Stimulated activated CD4-positive, alpha-beta T cell treated with anti-CD3 and anti-CD28 coated beads, Interleukin-1b, Interleukin-23, amount 100 ng/mL, for 1 hour (primary cell): ENCODE measurements at places on chromosomes 1 and 21.
A peak's percentile ranks its signal among the peaks of the same experiment; 100 is the strongest.

DNA sequence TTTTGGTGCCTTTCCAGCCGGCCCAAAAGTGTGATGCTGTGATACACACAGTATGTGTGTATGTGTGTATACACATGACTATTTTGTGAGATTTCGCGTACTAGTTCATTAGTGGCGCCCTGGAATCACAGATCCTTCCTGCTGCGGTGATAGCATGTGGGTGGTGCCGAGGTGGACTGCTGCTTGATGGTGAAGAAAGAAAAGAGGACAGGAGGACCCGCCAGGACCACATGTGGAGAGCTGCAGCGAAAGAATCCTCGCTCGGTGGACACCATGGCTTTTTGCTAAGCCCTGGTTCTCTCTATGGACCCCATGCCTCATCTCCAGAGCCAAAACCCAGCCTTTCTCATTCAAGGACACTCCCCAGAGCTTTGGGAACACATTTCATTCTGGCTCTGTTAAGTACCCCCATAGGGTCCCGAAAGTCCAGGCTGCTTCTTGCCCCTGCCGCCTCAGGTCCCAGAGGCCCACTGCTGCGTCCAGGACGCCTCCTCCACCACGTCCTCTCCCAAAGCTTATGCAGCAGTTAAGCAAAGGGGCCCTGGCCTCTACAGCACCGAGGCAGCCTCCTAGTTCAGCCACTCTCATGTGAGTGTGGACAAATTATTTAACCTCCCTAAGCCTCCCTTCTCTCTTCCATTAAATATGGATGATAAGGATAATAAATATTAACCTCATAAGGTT is 32.8 kb upstream of the COX20 start:
- DNase-seq: no peak

DNA sequence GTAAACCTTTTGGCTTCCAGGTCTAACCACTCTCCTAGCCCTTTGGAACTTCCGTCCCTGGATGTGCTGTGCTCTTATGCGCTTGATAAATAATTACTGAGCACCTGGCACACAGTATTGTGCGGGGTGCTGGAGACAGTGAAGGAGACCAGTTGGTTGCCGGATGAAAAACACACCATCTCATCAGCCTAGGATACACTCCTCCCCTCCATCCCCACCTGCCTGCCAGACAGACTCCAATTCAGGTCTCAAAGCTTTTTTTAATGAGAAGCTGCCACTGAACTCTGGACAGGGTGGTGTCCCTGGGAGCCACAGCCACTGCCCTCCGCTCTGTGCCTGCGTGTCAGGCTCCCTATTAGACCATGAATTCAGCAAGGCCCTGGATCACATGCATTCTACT is 9.2 kb downstream of the GNB1 start:
- no peak for DNase-seq

GRCh38 chr1:222618001-222618879 is at the start of gene MIA3:
MIA3 (plus strand) TSS chr1:222618097; CDS start chr1:222618111, 14 bp downstream.
- DNase-seq: no peak

DNA sequence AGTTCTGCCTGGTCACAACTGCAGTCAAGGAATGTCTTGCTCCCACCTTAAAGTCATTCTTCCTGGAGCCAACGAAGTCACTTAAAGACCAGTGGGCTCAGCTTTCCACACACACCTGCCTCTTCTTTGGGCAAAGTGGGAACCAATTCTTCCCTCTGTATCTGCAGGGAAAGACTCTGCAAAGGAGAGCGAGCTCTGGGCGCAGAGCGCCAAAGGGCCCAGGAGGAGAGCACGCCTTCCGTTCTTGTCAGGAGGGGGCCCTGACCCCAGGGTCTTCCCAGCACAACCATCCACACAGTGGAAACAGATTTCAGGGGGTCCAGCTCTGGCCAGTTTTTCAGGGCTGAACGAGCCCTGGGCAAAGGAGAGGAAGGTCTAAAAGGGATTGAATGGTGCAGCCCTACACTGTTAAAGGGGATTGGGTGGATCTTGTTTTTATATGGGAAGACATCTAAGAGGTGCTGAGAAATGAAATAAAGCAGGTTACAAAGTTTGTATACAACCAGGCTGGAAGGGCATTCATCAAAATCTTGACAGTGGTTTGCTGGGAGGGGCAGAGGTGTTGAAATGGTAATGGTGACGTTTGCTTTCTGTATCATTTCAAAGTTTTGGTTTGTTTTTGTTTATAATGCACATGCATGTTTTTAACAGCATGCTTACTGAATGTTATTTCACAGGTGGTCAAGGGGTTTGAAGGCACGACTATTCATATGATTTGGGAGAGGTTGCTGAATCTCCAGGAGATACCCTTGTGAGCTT is 6.8 kb upstream of the OLIG2 start:
- DNase-seq: no peak

DNA sequence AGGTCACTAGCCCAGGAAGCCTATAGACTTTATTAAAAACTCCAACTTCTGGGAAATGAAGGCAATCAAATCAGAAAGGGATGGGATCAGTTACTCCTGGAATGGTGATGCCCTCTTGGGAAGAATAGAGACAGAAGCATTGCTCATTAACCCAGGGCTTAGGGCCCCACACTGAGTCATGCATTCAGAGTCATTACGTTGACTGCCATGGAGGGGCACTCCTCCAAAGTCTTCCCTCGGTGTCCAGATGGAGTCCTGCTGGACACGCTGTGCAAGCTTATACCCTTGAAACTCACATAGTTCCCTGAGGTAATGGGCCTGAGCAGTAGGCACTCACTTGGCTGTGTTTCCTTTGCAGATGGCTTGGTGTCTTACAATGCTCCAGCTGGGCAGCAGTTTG is 35.2 kb upstream of the HSD17B7 start:
- no peak for DNase-seq

DNA sequence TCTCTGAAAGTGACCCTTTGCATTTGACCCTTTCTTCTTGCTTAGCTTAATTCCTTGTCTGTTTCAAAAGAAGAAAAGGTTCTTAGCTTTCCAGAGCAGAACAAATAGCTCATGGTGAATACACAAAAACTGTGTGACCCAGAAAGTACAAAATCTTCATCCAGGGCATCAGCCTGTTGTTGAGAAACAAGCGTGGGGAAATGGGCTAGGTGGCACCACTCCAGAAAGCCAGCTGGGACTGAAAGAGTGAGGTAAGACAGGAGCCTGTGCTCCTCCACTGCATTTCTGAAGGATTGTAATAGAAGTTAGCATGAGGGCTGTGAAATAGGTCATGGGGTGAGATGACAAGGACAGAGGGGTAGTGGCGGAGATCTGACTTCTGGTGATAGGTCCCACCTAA is 45.8 kb downstream of the CYP2J2 start:
- DNase-seq: no peak

DNA sequence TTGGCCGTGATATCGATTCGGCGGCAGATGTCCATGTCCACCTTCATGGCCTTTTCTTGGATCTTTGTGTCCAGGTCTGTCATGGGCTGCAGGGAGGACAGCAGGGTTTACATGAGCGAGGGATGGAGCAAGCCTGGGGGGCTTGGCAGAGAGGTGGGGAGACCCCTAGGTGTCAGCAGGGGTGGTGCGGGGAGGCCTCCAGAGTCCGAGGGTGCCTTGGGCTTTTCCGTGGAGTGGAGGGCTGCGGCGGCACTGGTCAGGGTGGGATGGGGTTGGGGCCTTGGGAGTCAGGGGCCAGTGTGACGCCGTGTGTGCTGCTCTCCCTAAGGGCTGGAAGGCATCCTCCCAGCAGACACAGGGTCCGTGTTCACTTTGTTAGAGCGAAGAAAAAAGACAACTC is 16.1 kb upstream of the ALDH4A1 start:
- DNase-seq: no peak

- no peak for DNase-seq
These were observed 30.6 kb upstream of the UAP1 start for GRCh38 chr1:162530988-162531319.

- no peak for DNase-seq
These were observed 10.0 kb downstream of the MAEL start for GRCh38 chr1:166999075-166999474.

- no peak for DNase-seq
These were observed 553 bp downstream of the TTF2 start for GRCh38 chr1:117060441-117061317.

DNA sequence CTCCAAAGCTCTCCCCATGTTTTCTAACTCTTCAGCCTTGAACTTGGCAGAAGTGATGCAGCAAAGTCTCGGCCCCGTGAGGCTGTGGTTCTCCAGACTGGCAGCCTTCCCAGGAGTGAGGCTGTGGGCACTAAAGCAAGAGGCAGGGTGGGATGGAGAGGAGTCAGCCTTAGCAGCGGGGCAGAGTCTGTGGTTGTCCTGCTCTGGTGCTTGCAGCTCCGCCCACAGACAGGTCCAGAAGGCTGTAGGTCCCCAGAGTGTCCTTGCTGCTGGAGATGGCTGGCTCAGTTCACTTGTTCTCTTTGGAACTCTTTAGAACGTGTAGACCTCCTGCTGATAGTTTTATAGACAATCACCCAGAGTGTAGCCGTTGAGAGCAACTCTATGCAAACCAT is 142.6 kb downstream of the AJAP1 start:
- no peak for DNase-seq

DNA sequence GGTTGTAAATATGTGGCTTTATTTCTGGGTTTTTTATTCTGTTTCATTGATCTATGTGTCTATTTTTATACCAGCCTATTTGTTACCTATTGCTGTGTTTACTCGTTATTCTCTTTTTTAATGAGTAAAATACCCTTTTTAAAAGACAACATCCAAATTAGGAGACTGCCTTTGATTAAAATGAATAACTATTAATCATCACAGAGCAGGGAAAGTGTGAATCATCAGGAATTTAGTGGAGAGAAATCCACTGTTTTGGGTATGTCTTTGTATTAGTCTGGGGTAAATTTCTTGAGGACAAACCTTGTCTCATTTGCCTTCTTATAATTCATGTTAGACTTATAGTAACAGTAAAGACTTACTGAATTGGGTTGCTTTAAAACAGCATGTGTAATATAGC is 12.1 kb downstream of the DISC1 start:
- DNase-seq: no peak

- DNase-seq: no peak
These were observed 12.3 kb upstream of the SLC30A10 start for GRCh38 chr1:219940707-219941106.

DNA sequence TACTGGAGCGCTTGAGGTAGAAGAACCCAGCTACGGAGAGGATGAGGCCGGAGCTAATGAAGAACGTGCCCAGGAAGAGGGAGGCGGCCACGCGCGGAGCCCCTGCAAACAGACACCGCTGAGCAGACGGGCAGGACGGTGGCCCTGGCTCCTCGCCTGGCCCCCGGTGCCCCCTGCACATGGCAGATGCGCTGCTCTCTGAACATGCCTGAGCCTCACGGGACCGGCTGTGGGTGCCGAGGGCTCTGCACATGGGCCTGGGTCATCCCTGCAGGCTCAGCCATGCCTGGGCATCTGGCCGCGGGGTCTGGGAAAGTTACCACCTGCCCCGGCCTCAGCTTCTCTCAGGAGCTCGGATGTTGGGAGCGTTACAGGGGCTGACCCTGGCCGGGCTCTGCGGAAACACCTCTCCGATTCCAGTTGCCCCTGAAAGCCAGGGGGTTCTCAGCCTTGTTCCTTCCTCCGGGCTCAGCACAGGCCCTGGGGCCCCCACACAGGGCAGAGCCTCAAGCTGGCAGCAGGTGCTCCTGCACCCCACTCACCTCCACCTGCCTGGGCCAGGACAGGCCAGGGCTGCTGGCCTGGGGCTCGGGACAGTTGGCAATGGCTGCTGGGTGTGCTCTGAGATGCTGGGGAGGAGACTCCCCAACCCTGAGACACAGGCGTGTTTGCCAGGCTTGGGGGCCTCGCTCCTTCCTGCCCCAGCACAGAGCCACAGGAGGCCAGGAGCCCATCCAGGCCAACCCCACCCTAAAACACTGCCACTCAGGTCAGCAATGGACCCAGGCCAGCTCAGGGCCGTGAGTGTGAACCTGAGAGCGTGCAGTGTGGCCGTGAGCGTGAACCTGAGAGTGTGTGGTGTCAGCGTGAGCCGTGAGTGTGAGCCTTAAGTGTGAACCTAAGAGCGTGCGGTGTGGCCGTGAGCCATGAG is 12.1 kb upstream of the RNF223 start:
- no peak for DNase-seq

GRCh38 chr1:77014073-77014788 is 147.0 kb downstream of the ST6GALNAC5 start:
- no peak for DNase-seq

- no peak for DNase-seq
These were observed 54.6 kb downstream of the LDLRAD2 start for GRCh38 chr1:21866707-21867043.

DNA sequence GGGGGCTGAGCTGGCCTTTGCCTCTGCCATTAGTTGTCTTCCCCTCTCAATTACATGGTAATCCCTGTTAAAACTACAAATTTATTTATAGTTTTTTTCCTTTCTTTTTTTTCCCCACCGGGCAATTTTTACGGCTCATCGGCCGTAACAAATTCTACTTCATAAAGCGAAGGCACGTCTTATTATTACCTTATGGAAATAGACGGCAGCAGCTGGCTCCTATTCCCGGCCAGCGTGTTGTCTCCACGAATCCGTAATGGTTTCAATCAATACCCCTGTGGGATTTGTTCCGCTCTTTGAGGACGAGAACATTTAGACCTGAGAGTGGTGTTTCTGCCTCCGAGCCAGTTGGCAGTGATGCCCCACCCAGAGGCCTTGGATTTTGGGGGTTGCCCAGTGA is 52.4 kb upstream of the IGSF21 start:
- no peak for DNase-seq

GRCh38 chr1:226308166-226308722 is 720 bp downstream of the LIN9 start:
- DNase-seq: peak; percentile 1

GRCh38 chr1:163231385-163231784 is 28.7 kb upstream of the RGS5 start:
- DNase-seq: no peak

- DNase-seq: no peak
These were observed 34.6 kb downstream of the TGFBR3 start for GRCh38 chr1:91851130-91852010.

GRCh38 chr1:201275253-201275666 is 8.0 kb upstream of the PKP1 start:
- DNase-seq: no peak

- DNase-seq: no peak
These were observed 7.6 kb downstream of the APOBEC4 start for GRCh38 chr1:183645531-183645930.

DNA sequence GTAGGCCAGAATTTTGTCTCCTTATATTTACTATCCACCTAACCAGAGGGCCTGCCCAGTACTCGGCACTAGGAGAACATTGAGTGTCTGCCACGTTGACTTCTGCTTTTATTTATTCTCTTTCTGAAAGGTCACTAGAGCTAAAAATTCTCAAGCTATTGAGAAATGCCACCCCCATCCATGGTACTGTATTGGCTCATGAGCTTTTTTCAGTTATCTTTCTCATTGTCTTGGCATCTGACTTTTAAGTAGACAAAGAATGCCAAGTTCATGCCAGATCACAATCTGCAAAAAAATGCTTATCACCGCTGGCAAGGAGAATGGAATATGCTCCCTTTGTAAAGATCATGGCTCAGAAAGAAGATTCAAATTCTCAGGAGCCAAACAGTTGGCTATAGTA is 49.8 kb upstream of the MROH9 start:
- DNase-seq: no peak

DNA sequence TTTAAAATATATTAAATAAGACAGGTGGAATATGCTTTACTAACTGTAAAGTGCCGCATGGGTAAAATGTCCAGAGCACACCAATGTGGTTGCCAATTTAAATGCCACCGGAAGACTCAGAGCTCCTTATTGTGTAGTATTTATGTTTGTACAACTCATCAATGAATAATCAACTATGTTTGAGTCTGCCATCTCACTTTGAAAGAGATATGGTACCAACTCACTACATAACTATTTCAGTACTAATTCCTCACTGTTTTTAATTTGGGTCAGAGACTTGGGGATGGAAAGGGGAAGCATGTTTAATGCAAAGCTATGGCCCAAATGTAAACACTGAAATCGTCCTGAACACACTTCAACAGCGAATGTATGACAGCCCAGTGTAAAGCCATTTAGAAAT is 144.8 kb downstream of the NR5A2 start:
- no peak for DNase-seq
